Mesenteric fat pad (tissue), 1 donor: ENCODE measurements at places on chromosomes 1 and 21. TPM values are rescaled to one million over a fixed set of nuclear protein-coding genes. Genes with fewer than 3 reads are reported as not detected.

- no peak for DNase-seq
Measured at GRCh38 chr1:187443939-187444338, 615.2 kb downstream of the PLA2G4A start.

- DNase-seq: no peak
Measured at GRCh38 chr1:99297923-99298322, 33.6 kb downstream of the PLPPR4 start.

DNA sequence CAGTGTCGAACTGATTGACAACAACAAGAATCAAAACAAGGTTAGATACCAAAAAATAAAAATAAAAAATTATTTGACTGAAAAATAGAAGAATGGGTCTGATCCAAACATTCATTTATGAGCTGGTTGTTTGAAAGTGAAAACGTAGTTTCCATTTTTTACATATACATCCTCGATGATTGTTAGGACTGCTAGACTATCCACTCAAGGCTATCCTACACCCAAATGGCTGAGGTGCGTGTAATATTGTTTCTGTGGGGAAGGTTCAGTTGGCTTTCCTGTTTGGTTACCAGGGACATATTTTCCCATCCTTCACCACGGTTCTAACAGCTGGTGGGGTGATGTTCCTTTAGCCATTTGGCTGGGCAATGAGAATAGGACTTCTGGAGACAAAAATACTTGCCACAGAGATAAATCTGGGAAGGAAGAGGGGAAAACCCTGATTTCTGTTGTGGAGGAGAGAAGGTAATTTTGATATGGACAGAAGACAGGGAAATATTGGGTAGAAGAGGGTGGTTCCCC is 66.3 kb downstream of the MAP3K7CL start:
- DNase-seq: no peak

The SELL gene
- 23.0 TPM for total RNA-seq

- no peak for DNase-seq
Measured at GRCh38 chr1:88740784-88741183, 56.7 kb downstream of the PKN2 start.

DNA sequence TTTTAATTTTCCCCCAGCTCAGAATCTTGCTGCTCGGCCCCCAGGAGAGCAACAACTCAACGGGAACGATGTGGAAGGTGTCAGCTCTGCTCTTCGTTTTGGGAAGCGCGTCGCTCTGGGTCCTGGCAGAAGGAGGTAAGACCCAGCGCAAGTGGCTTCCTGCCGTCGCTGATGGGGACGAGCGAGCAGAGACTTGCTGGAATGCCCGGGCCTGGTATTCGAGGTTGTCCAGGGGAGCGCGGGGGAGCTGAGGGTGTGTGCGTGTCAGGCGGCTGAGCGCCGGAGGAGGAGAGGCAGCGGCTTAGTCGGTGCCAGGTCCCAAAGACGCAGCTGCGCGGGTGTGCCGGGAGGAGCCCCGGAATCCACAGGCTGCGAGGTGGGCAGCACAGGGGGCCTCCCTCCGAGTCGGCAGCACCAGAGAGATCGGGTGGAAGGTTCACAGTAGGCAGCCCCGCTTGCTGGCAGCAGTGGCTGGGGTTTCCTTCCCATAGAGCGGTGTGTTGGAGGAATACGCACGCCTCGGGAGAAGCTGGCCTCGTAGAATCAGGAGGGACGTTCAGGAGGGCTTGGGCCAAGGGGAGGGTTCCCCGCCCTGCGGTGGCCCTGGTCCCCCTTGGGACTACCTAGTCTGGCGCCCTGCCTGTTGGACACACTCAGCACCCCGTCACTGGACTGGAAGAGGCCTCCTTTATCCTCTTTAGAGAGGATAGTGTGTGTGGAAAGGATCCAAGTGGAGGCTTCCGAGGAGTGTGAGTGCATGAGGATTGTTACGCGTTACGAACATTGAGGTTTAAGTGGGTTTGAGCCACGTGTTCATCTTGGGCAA is 547 bp downstream of the PDPN start:
- DNase-seq: no peak

The CFHR1 gene
- 1.8 TPM for total RNA-seq

DNA sequence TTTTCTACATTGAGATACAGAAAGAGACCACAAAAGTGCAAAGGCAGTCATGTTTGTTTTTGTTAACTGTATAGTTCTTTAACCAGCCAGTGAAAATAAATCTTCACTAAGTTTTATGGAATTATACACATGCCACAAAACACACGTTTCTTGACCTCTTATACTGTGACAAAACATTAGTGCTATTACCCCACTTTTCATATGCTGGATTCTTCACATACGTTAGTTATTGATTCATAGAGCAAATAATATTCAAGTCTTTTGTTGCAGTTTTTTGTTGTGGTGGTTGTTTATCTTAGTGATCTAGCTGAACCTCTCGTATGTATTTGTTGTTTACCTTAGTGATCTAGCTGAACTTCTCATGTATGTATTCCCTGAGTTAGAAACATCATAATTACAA is 28.0 kb downstream of the LYPLAL1 start:
- DNase-seq: no peak

GRCh38 chr21:29657240-29657989 is 282.4 kb downstream of the GRIK1 start:
- DNase-seq: no peak

The ACTN2 gene
- total RNA-seq: 0.71 TPM

GRCh38 chr1:181981821-181982220 is 79.7 kb downstream of the ZNF648 start:
- DNase-seq: no peak

- no peak for DNase-seq
Measured at GRCh38 chr1:239016337-239016736, 370.0 kb upstream of the CHRM3 start.

The C1orf52 gene
- 18.5 TPM for total RNA-seq

GRCh38 chr1:93615582-93616150 is 66.0 kb downstream of the BCAR3 start:
- DNase-seq: no peak

DNA sequence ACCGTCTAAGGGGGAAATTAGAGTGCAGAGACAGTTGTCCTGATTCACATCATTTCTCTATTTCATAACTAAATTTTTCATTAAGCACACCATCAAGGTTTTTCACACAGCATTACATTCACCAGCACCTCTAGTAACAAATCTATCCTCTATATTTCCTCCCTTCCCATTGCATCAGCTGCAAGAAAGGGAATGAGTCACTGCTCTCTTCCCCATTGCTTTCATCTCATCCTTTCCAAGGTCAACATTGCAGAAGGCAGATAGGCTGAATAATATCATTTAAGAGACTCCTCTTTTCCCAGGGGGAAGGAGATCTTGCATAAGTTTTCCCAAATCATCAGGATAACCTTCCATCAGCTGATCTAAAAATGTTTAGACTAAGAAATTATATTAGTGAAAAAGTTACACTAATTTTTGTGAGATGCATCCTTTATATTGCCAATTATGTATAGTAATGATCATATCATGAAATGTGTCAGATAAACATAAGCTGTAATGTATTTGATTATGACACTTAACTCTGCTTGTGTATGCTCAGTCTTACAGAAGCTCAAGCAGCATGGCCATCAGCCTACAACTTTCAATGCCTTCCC is 4.3 kb downstream of the INTS7 start:
- DNase-seq: no peak

- no peak for DNase-seq
Measured at GRCh38 chr1:107138166-107138565, 2.7 kb upstream of the NTNG1 start.

DNA sequence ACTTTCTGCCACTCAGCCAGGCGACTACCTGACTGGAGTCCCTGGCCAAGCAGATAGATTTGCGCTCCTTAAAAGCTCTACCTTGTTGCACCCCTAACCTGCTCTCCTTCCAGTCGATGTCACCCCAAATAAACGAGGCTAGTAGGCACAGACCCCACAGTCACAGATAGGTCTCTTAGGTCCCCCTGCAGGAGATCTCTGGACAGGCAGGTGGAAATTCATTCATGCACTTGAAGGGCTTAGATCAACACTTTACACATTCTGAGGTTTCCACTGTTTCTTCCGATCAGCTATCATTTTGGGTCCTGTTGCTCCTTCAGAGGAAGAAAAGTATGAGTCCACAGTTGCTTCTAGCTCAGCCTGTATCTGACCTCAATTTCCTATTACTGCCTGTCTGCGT is 272.6 kb upstream of the FMN2 start:
- no peak for DNase-seq

The CD52 gene
- total RNA-seq: 27.1 TPM

- DNase-seq: no peak
Measured at GRCh38 chr1:26317146-26317545, 612 bp upstream of the CD52 start.

DNA sequence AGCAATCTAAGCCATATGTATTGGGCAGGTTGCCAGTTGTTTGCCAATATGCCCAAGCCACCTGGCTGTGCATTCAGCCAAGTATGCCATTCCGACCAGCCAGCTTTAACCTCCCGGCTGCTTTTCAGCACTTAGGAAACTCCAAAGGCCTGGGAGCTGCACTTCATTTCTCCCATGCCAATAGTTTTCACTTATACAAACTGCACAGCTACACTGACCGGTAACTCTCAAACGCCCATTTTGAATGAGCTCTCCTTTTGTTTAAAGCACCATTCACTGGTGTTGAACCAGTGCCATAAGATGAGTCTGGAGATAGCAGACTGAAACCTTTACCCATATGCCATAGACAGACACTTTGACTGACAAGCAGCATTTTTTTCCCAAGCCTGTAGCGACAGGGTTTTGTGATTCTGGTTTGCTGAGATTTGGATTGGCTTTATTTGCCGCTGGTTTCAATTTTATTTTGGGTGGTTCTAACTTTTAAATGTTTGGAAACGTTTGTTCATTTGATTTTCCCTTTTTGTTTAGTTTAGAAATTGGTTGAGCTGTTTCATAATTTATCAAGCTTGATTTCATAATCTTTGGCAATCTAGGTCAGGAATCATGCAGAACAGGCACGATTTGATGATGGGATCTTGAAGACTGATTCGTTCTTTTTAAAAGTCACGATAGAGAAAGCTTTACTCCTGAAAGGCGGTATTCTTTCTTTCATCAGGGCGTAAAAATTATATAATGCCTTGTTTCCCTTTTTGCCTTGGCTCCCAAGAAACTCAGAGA is 144.6 kb downstream of the NFIA start:
- no peak for DNase-seq

The ITLN1 gene
- 0.48 TPM for total RNA-seq

The ANXA9 gene
- total RNA-seq: 0.48 TPM

DNA sequence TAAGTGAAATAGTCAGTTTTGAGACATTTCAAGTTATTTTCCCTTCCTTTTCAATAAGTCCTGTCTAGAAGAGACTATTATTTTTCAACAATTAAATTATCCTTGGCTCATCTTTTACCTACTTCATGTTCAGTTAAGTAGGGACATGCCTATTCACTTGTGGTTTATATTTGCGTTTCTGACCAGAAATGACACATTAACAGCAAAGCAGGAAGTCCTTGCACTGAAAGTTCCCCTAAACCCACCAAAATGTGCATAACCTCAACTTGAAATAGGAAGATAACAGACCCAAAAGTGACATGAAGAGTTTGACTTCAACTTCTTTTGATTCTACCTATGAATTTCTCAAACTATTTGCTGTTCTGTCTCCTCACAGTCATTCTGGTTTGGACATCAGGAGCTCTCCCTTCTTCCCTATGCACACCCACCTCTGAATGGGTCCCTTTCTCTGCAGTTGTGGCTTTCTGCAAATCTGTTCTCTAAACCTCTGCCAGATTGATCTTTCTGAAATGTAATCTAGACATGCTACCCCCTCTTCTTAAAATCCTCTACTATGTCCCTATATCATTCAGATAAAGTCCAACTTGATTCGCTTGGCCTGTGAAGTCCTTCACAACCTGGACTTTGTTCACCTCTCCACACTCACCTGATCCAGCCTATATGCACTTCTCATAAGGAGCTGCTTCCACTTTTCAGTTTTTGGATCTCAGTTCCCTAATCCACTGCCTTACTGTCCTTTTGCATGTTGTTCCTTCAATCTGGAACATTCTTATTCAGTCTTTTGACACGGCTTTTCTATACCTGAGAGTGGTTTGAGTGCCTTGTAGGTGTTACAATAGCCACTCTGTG is 661.5 kb upstream of the ADGRL4 start:
- DNase-seq: no peak

GRCh38 chr21:24948186-24948585 is 659.1 kb downstream of the MRPL39 start:
- no peak for DNase-seq

GRCh38 chr1:95171270-95172245 is 54.4 kb downstream of the TLCD4 start:
- no peak for DNase-seq

DNA sequence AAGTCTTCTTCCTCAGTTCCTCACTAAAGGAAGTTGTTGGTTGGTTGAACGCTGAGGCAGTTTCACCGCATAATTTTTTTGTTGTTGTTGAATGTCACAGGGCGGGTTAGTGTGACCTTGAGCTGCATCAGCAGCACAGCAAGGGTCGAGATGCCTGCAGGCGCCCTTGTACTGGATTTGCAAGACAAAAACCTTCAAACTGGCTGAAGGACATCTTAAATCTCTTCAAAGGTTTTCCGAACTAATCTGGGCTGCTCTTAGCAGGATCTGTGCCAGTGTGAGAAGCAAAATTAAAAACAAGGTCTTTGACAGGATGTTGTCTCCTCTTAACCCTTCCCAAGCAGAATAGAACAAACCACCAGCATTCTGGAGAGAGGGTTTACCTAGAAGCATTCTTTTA is 59.4 kb downstream of the NRIP1 start:
- no peak for DNase-seq

DNA sequence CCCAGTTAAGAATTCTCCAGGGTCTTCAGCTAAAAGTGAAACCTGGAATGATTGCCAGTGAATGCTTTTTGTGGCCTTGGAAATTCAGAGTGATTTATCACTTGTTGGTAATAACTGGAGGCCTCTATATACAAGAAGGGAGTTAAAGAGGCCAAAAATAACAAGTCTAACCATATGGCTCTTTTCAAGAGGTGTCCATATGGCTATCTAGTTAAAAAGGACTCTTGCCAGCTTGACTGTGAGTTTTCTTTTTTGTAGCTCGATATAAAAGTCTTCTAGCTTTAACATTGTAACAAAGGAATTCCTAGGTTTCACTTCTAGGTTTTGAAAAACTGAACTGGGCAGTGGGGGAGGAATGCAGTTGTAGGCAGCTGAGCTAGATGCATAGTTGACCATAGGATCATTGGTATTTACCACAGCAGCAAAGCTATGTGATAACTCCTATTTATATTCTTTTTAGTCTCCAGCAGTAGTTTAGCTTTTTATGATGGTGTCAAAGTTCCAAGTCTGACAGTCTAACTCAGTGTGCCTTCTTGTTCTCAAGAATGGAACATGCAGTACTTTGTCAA is 44.4 kb downstream of the CACHD1 start:
- no peak for DNase-seq

GRCh38 chr21:25838809-25839208 is 104.0 kb downstream of the GABPA start:
- DNase-seq: no peak

The DMRTA2 gene
- not detected for total RNA-seq

DNA sequence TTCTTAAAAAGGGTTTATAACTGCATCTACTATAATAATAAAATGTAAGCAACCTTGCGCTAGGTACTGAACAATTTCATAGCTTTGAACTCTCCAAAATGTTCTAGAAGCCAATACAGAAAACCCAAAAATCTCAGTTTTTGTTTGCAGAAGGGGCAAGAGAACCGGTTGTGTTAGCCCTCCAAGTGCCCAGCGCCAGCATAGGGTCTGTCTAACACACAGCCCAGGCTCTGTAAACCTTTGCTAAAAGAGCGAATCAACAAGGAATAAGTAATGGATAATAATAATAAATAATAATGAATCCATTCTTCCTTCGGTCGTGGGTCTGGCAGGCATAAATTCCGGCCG is 333 bp upstream of the CHAF1B start:
- DNase-seq: no peak
